ENCODE measurements at places on chromosomes 4 and X.

DNA sequence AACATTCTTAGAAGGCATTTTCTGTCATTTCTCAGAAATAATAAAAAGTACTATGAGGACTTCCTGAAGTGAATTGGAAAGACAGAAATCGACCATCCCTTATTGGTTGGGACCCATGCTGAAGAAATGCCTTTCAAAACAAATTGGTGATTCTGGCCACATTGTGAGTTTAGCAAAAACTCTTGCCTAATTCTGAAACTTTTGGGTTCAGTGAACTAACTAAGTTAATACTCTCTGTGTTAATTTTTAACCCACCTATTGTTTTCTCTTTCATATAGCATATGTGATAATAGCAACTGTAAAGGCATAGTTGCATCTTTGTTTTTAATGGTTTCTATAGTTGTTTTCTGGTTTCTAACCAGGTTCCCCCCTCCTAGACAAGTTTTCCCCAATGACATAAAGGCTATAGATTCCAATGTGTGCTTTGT is 129.3 kb upstream of the FAT1 start:
- no peak for DNase-seq

DNA sequence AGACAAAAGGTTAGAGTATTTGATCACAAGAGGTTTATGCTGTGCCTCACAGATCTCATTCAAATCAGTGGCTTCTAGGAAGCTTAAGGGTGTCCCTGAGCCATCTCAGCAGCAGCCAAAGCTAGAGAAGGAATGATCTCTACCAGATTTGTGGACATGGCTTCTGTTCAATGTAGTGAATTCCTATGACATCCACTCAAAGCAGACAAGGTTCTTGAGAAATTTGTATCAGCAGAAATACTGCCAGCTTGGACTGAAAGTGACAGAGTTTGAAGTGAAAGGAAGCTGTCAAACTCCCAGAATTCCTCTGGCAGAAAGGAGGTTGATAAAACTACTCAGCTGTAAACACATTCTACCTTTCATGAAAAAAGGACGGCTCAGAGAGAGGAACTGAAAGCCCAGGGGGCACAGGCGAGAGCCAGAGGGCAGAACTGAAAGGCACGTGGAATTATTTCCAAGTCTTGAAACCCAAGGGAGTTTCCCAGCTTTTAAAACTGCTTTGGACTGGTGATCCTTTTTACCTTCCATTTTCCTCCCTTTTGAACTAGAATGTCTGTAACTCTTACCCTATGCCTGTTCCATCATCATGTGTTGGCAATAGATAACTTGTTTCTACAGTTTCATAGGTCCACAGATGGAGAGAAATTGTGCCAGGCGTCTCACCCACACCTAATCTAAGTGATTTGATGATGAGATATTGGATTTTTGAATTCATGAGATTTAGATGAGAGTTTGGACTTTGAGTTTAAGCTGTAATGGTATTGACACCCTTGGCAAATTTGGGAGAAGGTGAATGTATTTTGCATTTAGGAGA is 14.5 kb upstream of the MED14 start:
- no peak for DNase-seq

DNA sequence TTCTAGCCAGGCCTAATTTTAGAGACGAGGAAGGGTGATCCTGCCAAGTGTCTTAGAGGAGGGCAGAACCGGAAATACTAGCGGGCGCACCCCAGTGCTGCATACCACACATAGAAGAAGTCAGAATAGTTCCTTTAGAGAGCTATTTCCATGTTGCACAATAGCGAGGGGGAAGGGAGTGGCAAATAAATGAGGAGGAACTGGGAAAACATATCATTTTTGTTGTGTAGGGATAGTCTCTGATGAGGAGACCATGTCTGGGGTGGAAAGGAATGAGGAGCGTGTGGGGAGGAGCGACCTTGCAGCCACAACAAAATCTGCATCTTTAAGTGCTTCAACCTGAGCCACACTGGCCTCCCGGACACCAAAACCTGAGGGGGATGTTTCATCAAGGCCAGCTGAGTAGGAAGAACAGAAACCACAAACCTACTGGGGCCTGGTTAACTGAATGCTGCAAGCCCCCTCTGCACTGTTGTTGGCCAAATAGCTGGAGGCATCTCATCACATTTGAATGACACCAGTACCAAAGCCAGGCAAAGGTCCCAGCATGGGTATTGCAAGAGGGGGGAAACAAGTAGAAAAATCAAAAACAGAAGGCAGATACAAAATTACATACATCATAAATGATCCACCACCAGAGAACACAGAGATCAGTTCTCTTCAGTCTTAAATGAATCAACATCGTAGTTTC is 26.7 kb upstream of the C1QTNF7 start:
- DNase-seq: peak; percentile 65

- no peak for DNase-seq
These were observed 62.9 kb upstream of the FRAS1 start for GRCh38 chr4:77994194-77994721.

- no peak for DNase-seq
These were observed 35.2 kb upstream of the CCNG2 start for GRCh38 chr4:77121736-77122240.

DNA sequence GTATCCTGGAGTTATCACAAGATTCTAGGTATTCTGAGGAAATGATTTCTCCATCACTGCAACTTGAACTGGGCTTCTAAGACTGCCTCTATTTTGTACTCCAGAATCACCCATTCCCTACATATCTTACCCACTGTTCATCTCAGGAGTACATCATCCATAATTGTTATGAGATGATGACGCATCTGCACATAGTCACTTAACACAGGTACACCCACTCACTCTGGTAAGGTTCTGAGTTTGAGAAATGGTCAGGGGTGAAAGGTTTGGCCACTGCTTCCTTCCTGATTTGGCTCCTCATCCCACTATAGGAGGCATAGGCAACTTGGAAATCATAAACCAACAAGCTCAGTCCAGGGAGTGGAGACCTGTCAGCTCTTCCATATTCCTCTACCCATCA is 143.9 kb downstream of the GLRA2 start:
- no peak for DNase-seq

- DNase-seq: no peak
These were observed 575.7 kb downstream of the TRIML1 start for GRCh38 chr4:188714907-188715306.

DNA sequence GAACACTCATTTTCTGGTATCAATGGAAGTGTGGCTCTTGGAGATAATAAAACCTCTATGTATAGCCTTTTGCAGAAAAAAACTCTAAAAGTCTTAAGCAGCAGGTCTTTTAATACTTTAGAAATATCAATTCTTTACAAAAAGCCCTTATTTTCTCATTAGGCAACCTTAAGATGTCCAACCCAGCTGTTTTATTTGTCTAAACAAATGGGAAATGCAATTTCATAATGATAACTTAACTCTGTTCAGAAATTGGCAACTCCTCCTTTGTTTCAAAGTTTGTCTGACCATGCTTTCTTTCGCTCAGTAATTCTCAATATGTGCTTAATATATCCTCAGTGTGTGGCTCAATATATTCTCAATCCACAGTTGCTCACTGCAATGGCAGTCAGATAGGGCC is 196.5 kb upstream of the VEGFC start:
- no peak for DNase-seq

DNA sequence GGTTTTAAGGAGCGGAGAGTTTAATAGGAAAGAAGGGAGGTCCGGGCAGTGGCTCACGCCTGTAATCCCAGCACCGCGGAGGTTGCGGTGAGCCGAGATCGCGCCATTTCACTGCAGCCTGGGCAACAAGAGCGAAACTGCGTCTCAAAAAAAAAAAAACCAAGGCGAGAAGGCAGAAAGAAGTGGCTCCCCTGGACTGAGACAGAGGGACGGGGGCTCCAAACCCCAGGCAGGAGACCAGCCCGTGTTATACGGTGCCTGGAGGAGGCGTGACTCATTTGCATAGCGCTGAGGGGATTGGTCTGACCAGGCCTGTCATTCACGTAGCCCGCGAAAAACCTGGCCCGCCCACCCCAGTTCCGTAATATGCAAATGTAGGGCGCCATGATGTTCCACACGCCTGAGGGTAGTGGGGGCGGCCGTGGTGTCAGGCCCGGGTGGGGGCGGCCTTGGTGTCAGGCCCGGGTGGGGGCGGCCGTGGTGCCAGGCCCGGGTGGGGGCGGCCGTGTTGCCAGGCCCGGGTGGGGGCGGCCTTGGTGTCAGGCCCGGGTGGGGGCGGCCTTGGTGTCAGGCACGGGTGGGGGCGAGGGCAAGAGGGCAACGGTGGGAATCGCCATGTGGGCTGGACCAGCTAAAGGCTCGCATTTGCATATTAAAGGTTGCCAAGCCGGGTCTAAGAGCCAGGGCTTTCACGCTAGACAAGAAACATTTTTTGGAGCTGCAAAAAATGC is 2.1 kb downstream of the PLCXD1 start:
- peak; percentile 92 for DNase-seq

GRCh38 chrX:136896121-136896914 is 15.8 kb upstream of the RBMX start:
- no peak for DNase-seq

All from heart left ventricle (tissue), 16 donors.